ENCODE measurements at places on chromosomes 6 and 20.

- no peak for DNase-seq
Measured at GRCh38 chr6:18471232-18471964, 84.2 kb downstream of the RNF144B start.

DNA sequence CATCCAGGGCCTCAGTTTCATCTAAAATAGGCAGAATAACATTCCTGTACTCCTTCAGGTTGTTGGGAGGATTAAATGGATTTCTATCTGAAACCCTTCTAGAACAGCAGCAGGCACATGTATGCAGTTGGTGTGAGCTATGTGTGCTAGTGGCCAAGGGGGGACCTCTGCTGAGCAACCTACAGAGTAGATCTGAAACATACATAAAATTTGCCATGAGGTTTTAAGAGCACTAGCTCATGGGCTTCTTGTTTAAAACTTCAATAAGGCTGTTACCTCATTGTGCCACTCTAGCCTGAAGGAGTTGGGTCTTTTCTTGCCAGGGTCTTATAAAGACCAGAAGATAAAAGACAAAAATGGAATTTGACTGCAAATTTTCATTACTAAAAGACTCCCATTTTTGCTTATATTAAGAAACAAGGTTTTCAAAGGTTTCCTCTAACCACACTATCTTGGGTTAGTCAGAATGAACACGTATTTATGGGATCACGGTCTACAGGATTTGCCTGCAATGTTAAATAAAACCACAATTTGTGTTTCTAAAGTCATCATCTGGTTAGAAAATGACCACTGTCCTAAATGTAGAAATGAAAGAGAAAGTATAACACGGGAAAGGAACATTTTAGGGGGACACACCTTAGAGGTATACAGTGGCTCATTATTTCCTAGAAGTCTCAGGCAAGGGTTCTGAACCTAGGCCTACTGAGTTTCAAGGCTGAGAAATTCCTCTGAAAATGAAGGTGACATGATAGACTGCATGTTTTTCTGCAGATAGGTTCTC lies 144.9 kb upstream of the OLIG3 start:
- no peak for DNase-seq

DNA sequence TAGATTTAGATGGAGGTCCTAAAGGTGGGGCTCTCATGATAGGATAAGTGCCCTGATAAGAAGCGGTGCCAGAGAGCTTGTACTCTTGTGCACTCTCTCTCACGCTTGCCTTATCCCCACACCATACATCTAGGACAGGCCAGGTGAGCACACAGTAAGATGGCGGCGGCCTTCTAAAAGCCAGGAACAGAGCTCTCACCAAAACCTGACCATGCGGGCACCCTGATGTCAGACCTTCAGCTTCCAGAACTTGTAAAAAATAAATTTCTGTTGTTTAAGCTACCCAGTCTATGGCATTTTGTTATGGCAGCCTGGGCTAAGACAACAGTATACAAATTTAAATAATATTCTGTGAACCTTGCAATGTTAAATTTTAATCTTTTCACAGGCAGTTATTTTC lies 40.8 kb upstream of the CALHM6 start:
- DNase-seq = no peak

DNA sequence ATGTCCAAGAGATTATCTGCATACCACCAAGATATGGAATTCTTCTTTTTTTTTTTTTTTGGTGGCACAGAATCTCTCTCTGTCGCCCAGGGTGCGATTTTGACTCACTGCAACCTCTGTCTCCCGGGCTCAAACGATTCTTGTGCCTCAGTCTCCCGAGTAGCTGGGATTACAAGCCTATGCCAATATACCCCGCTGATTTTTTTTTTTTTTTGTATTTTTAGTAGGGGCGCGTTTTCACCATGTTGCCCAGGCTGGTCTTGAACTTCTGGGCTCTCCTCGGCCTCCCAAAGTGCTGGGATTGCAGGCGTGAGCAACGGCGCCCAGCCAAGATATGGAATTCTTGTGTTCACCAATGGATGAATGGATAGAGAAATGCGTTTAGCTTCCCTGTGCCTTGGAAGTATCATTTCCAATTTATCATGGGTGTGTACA lies 31.0 kb downstream of the POM121L2 start:
- peak; percentile 19 for DNase-seq

DNA sequence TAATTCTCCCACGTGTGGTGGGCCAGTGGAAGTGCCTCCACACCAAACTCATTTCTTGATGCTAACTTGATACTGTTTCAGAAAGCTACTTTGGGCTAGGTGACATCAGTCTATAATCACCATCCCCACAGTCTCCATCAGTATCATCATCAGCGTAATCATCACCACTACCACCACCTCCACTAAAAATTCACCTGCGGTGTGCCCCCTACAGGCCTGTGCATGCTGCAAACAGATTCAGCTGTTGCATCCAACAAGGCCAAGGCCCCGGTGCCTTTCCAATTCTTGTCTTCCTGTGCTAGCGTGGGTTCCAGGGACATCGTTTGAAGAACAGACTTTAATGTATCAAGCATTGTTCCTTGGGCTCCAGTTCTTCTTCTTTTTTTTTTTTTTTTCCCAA lies 201.3 kb upstream of the EXOC2 start:
- no peak for DNase-seq
